ENCODE measurements at places on chromosomes 7 and 10.

DNA sequence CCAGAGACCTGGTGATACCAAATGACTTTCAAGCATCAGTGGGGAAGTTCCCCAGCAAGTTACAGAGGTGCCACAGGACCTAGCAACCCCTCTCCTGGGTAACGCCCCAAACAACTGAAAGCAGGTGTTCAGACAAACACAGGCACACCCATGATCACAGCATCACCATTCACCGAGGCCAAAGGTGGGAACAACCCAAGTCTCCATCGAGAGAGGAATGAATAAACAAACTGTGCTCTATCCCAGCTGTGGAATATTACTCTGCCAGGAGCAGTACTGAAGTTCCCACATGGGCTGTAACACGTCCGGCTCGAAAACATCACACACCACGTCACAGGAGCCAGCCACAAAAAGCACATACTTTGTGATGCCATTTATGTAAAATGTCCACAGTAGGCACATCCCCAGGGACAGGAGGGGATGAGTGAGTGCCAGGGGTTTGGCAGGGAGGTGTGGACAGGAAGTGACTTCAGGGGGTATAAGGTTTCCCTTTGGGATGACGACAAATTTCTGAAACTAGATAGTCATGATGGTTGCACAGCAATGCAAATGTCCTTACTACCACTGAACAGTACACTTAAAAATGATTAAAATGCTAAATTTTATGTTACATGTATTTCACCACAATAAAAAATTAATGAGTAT, 222.8 kb downstream of the TNS3 start:
- no peak for DNase-seq

- DNase-seq = no peak
Measured at GRCh38 chr10:87068281-87068680, 26.4 kb downstream of the GLUD1 start.

DNA sequence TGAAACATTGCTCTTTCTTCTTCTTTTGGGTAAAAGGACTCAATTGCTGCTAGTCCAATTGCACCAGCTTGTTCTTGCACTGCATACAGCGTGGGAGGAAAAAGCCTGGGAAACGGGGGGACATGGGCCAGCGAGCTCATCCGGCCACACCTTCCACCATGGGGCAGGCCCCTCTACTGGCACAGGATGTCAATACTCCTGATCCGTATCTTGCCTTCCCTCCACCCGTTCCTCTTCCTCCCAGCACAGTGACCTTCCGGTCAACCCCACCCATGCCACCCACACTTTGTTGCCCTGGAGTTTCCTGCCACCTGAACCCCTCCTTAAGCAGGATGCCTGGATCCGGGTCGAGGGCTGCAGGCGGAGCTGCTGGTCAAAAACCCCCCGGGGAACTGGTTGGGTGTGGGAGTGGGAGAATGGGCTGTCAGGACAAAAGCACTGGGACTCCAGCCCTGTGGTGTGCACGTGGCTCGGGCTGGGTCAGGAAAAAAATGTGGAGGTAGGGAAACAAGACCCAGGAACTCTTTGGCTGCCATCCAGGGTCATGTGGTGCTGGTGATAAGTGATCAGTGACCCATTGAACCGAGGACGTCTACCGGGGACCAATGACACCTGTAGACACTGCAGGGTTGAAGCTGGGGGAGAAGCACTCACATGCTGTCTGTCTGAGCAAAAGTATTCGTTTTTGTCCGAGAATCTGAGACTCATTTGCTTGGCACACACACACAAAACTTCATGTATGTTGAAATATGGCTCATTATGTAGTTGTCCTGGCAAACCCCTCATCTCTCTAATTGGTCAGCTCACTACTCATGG, 8.1 kb downstream of the IL2RA start:
- no peak for DNase-seq

- no peak for DNase-seq
Measured at GRCh38 chr10:5490698-5491464, 8.5 kb downstream of the CALML5 start.

- peak; percentile 38 for DNase-seq
Measured at GRCh38 chr7:112452102-112452888, 2.0 kb downstream of the IFRD1 start.

DNA sequence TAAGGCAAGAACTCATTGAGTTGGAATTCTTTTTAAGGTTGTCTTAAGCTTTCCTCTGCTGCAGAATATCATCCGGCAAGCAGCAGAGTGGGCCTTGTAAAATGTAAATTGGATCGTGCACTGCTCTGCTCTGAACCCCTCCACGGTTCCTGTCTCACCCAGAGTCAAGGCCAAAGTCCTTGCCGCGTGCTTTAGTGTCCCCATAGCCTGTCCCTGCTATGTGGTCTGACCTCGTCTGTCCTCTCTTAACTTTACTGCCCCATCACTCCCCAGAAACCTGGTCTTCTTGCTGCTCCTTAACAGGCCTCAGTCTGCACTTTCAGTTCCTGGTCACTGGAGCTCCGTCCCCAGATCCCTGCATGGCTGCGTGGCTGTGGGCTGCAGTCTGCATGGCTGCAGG, 121.6 kb upstream of the SDK1 start:
- DNase-seq = no peak

GRCh38 chr7:82056282-82056681, 286.4 kb upstream of the HGF start:
- no peak for DNase-seq

DNA sequence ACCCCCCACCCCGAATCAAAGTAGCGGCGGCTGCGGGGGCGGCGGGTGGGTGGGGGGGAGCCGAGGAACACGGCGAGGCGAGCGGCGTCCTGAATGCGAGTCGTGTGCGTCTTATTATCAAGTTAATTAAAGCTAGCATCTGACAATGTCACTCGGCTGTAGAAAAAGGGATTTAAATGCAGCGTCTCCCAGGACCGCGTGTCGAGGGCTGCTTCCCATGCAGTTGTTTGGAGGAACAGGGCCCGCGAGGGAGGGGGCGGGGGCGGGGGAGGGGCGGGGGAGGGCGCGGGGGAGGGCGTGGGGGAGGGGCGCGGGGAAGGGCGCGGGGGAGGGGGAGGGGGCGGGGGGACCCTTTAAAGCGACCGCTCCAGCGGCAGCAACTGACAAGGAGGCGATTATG, 2.7 kb upstream of the UNCX start:
- DNase-seq = no peak

DNA sequence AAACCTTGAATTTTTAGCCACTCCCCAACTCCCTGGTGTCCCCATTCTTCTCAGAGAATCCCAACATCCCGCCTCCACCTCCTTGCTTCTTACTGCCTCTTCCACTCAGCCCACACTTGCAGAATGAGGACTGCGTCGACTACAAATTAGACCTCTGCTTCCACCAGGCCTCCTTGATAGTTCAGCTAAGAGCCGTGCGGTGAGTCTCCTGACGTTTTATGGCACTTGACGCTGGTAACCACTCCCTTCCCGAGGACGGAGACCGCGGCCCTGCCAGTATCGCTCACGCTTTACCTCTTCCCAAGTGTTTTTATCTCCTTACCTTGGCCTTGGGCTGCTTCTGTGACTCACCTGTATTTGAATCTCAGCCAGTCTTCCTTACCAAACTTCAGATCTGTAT, 31.1 kb downstream of the RBM17 start:
- no peak for DNase-seq

GRCh38 chr10:116744163-116744753, 1.9 kb upstream of the HSPA12A start:
- DNase-seq = no peak

DNA sequence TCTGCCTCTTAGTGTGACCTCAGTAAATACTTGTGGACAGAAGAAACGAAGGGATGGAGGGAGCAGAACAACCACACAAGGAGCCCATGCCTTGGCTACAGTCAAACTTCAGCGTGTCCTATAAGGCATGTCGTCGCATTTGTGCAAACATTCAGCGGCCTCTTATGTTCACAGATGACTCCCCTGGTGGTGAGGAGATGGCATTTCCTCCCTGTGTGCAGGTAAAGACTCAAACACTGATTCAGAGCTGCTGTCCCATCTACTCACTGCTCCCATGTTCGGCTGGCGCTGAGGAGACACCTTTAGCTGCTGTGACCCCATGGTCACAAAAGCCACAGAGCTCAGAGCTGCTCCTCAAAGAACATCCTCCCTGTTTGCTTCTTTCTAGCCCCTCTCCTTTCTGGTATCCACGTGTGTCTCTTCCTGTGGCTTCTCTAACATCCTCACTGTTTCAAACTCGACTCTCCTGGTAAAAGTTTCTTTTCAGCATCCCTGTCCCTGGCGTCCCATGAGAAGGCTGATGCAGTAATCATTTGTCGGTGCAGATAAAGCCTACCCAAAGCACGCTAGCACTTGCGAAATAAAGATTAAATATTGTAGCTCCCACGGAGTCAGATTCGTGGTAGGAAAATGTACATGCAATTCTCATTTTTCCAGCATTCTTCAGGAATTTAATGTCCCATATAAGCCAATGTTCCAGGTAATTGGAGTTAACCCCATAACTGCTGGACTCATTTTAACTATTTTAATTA, 124.9 kb upstream of the NEBL start:
- no peak for DNase-seq

DNA sequence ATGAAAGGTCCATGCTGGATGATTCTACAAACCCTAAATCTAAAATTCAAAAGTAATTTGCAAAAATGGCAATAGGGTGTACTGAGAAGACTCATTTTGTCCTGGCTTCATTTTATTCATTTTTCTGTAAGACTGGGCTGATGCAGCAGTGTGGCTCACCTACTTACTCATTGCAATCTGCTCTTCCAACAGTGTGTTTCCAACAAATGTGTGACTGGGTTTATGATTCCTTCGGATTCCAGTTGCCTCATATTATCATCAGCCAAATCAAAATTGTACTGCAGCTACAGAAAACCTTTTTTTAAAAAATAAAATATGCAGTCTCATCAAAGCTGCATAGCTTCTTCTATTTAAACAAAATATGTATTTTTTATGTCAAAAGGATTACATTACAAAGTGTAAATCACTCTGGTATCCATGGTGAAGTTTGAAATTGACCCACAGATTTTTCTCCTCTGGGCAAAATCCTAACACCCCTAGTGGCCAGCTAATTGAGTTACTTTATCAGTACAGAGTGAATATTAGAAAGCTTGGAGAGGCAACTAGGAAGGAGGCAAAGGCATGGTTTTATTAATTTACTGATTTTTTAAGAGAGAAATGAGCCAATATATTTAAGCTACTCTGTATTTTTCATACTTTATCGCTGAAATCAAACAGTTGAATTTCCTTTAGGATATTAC, 390.3 kb downstream of the MAGI2 start:
- no peak for DNase-seq

Measured in uterus (tissue), 4 donors.